NCI-H1092 treated with DMSO at 0.1 percent for 48 hours (cell line): ENCODE measurements at places on chromosomes 1 and 21.
A peak's percentile ranks its signal among the peaks of the same experiment; 100 is the strongest.

GRCh38 chr1:7785108-7785507, 1.0 kb downstream of the PER3 start:
- DNase-seq, result no peak

- no peak for DNase-seq
Measured at GRCh38 chr1:233654658-233655280, 40.9 kb downstream of the KCNK1 start.

GRCh38 chr21:38495696-38496095, 2.6 kb downstream of the ERG start:
- no peak for DNase-seq

GRCh38 chr1:182851825-182852224, 12.7 kb downstream of the DHX9 start:
- no peak for DNase-seq

DNA sequence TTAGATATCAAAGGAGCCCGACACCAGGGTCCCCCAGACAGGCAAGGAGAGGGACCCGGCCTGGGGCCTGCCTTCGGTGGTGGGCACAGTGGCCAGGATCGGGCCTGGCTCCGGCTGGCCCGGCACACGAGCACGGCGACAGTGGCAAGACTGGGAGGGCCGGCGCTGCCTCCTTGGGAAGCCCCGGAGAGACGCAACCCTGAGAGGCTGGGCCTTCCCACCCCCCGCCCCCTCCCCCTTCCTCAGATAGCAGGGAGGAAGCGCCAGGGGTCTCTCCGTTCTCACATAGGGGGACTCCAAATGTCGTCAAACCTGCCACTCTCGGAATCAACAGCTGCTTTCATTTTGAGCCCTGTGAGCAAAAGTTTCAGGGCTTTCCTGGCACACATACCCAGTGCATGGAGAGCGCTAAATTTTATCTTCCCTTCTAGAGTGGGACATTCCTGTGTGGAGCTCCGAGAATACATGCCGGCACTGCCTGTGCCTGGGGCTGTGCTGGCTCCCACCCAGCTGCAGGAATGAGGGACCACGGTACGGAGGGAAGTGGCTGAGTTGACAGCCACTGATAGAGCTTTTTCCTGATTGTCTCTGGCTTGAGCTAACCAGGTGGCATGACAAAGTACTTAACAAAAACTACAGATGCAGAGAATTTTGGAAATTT, 62.4 kb downstream of the CD247 start:
- peak; percentile 37 for DNase-seq

DNA sequence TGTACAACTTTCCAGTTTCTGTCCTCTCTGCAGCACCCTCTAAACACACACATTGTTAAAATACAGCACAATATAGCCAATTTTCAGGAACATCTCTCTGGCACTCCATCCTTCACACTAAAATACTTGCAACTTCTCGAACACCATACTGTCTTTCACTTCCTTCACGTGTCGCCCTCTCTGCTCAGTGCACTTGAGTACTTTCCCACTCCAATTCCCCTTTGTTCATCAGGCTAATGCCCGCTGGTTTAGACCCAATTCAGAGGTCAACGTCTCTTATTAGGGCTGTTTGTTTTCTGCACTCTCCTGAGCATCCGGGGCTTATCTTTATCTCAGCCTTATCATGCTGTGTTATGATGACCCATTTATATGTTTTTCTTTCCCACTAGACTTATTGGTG, 238.2 kb upstream of the SGIP1 start:
- DNase-seq, result no peak

DNA sequence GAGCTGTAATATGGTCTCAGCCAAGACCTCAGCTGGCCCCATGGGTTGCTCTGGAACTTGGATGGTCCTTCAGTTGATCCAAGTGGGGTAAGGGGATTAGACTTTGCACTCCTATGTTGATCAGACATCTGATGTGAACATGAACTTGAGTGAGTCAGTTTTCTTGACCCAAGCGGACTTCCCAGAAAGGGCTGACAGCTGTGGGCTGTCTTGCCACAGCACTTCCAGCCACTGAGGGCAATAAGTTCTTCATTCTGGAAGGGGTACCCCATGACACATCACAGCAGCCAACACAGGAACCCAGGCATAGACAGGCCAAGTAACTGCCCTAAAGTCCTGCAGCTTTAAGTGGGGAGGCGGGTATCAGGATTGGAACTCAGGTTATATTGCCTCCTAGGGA, 93.9 kb upstream of the USP24 start:
- no peak for DNase-seq

DNA sequence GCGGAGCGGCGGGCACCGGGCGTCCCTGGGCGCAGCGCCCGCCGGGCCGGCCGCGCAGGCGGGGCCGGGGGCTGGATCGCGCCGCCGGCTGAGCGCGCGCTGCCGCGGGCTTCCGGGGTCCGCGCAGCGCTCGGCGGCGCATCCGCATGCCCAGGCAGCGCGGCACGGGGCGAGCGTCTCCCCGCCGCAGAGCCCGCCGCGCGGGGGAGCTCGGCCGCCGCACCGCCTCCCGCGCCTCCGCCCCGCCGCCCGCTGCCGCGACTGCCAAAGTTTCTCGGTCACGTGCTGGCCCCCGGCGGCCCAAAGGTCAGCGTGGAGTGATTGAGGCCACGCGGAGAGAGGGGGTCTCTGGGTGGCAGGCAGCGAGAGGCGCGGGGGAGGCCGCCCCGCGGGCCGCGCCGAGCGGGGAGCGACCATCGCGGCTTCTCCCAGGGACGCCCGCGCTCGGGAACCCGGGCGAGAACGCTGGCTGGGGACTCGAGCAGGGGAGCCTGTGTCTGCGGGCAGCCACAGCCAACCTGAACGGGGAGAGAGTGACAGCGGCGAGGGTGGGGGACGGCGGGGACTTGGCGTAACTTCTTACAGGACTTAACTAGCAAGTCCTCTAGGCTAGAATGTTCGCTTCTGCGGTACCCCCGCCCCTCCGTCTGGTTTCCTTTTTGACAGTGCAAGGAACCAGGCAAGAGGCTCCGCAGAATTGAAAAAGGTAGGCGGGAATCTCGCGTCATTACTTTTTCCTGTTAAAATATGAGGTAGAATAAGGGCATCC, at the start of gene ILDR2:
Gene ILDR2, minus strand, starts transcription at position 180 of the 769 bp plus-strand sequence. CDS start 272 bp downstream, outside the sequence.
- DNase-seq, result peak; percentile 76

DNA sequence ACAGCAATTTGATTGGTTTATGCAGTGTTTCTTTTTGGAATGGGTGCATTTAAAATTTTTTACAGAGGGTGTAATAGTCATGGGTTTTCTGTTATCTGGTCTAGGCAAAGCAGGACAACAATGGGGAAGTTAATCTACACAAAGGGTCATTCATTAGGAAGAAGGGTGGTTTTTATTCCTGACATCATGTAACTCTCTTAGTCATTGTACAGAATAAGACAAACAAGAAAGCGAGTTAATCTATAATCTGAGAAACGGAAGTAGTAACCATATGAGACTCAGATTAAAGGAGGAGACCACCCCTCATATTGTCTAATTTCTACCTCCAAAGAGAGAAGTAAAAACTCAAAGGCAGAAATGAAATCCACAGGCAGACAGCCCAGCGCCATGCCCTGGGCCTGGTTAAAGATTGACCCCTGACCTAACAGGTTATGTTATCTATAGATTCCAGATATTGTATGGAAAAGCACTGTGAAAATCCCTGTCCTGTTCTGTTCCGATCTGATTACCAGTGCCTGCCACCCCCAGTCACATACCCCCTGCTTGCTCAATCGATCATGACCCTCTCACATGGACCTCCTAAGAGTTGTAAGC, 10.5 kb upstream of the IFI6 start:
- DNase-seq, result no peak
